ENCODE measurements at places on chromosomes 5 and 9.

DNA sequence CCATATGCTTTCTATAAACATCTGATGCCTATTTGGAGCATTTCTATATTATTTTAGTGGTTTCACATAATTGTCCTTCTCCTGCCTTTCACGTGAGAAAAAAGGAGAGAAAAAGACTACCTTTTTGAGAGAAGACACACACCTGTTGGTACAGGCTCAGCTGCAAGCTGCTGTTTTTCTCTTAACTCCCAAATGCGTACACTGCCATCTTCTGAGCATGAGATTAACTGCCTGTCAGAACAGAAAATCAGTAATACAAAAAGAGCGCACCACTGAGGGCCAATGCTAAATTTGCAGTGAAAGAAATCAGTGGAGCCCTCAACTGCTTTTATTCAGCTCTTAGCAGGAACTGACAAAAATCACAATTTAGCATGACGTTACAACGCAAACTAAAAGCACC lies 54.9 kb downstream of the WDR41 start:
- DNase-seq: no peak
- peaks cover 79% of the 10 kb centered on the region for H3K36me3 ChIP-seq
- H3K27me3 ChIP-seq: no peaks in the 10 kb centered on the region
- no peaks in the 10 kb centered on the region for H3K4me1 ChIP-seq
- H3K27ac ChIP-seq: no peak overlapping the region
- no peak overlapping the region for H3K4me3 ChIP-seq

GRCh38 chr9:86652736-86653135 lies 294.6 kb downstream of the GAS1 start:
- no peaks in the 10 kb centered on the region for H3K27me3 ChIP-seq
- no peak overlapping the region for H3K4me3 ChIP-seq

DNA sequence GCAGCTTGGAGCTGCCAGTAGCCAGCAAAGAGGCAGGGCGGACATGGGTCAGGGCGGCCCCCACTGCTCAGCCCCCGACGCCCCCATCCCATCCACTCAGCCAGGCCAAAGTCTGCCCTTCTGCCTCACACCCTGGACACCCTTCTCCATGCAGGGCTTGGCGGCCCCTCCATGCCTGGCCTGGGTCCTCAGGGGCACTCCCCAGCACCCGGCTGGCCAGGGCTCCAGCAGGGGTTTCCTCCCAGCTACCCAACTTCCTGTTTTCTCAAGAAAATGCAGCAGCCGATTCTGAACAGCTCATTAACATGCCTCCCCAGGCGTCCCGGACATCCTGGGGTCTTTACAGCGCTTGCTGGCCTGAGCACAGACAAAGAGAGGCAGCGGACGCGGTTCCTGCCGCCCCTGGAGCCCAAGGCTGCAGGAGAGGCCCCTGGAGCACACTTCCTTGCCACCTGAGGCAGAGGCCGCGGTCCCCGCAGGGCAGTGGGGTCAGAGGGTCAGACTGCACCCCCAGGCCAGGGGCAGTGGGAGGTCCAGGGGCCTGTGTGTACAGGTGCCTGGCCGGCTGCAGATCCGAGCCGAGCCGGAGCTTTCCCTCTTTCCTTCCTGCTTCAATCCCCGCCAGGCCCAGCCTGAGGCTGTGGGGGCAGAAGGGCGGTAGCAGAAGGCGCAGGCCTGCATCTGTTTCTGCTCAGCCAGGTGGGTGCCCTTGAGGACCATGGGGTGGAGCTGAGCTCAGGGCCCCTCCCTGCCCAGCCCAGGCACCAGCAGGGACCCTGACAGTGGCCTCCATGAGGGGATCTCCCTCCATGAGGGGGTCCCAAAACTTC lies 18.7 kb upstream of the NRARP start:
- no peaks in the 10 kb centered on the region for H3K36me3 ChIP-seq
- H3K27ac ChIP-seq: peak overlapping the region; percentile 63
- H3K4me3 ChIP-seq: peak overlapping the region; percentile 41
- peaks cover 14% of the 10 kb centered on the region for H3K4me1 ChIP-seq
- no peak for DNase-seq

DNA sequence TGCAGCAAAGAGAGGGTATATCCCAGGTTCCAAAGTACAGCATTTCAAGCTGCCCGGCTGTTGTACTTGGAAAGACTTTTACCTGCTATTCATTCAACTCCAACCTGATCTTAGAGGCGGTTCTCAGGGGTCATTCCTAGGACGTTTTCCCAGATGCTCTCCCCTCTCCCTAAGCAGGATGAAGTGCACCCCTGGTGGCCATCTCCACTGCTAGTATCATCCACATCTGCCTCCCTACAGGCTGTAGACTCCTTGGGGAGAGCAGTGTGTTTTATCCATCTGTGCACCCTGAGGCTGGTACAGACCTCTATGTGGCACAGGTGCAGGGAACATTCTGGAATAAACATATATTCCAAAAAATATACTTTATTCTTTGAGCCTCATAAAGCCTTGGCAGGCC lies 56.8 kb downstream of the PTPN3 start:
- H3K36me3 ChIP-seq: no peaks in the 10 kb centered on the region
- no peak for DNase-seq
- no peak overlapping the region for H3K27ac ChIP-seq
- H3K4me3 ChIP-seq: no peak overlapping the region

- H3K36me3 ChIP-seq: no peaks in the 10 kb centered on the region
- H3K4me3 ChIP-seq: no peak overlapping the region
- DNase-seq: no peak
Observed at GRCh38 chr5:179377421-179378115, 32.3 kb upstream of the ADAMTS2 start.

DNA sequence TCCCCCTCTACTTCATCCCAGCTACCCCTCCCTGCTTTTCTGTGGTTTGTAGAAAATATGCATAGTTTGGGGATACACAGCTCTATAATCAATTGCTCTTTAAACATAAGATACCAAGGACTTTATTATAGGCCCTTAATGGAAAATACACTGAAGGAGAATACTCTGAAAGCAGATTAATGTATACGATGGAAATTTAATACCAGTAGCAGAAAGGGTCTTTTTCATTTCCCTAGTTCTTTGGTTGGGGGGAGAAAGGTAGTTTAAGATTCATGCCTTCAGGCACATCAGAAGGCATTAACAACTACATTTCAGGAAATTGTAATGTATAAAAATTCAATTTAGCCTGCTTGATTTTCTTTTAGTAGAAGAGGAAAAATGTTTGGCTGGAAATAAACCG lies 452.9 kb upstream of the ZNF608 start:
- no peaks in the 10 kb centered on the region for H3K36me3 ChIP-seq
- peaks cover 7% of the 10 kb centered on the region for H3K4me1 ChIP-seq
- no peak for DNase-seq

GRCh38 chr5:142086229-142086628 lies 22.4 kb upstream of the NDFIP1 start:
- peaks cover 34% of the 10 kb centered on the region for H3K27me3 ChIP-seq
- no peak overlapping the region for H3K27ac ChIP-seq
- no peak overlapping the region for H3K4me3 ChIP-seq
- no peak for DNase-seq
- H3K36me3 ChIP-seq: no peaks in the 10 kb centered on the region

- H3K27me3 ChIP-seq: no peaks in the 10 kb centered on the region
- peak overlapping the region; percentile 100 for H3K27ac ChIP-seq
- peaks cover 37% of the 10 kb centered on the region for H3K4me1 ChIP-seq
- no peak for DNase-seq
- peak overlapping the region; percentile 99 for H3K4me3 ChIP-seq
- H3K36me3 ChIP-seq: peaks cover 44% of the 10 kb centered on the region
Observed at GRCh38 chr5:73565969-73566547, 515 bp downstream of the UTP15 start.

DNA sequence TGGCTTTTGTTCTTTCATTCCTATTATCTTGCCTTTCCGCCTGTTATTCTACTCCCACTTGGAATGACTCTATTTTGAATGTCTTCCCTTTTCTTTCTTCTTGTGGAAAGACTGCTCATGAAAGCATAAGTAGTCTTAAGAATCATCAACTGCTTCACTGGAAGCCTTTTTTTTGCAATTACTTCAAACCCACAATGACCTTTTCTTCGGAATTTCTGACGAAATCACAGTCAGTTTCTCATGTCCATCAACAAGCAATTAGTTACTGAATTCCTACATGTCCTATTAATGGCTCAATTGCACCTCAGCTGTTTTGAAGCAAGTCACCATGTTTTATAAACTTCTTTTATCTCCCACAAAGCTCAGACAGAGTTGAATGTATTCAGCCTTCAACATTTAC lies 196.2 kb downstream of the TARS1 start:
- DNase-seq: no peak
- H3K27ac ChIP-seq: no peak overlapping the region
- H3K36me3 ChIP-seq: no peaks in the 10 kb centered on the region
- no peaks in the 10 kb centered on the region for H3K27me3 ChIP-seq
- H3K4me3 ChIP-seq: no peak overlapping the region

GRCh38 chr5:172918421-172919371 lies 40.5 kb upstream of the RPL26L1 start:
- H3K27ac ChIP-seq: peak overlapping the region; percentile 27
- H3K4me3 ChIP-seq: peak overlapping the region; percentile 13
- H3K4me1 ChIP-seq: peaks cover 13% of the 10 kb centered on the region
- peaks cover 76% of the 10 kb centered on the region for H3K36me3 ChIP-seq

GRCh38 chr9:114936581-114936980 lies 6.2 kb upstream of the TNFSF8 start:
- H3K36me3 ChIP-seq: no peaks in the 10 kb centered on the region
- peaks cover 7% of the 10 kb centered on the region for H3K4me1 ChIP-seq
- H3K27ac ChIP-seq: no peak overlapping the region
- no peak overlapping the region for H3K4me3 ChIP-seq
- DNase-seq: no peak

DNA sequence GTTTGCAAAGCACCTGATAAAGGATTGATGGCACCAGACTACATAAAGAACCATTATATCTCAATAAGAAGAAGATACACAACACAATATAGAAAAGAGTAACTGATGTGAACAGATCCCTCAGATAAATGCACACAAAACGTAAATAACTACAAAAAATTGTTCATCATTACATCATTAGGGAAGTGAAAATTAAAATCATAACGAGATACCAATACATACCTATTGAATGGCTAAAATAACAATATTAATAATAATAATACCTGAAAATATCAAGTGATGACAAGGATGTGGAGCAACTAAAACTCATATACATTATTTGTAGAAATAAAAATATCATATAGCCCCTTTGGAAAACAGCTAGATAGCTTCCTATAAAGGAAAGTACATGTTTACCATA lies 469.5 kb downstream of the DMRTA1 start:
- H3K4me3 ChIP-seq: no peak overlapping the region
- H3K36me3 ChIP-seq: no peaks in the 10 kb centered on the region
- H3K27me3 ChIP-seq: no peaks in the 10 kb centered on the region

GRCh38 chr9:137168573-137168903 lies 1.3 kb downstream of the LRRC26 start:
- peaks cover 16% of the 10 kb centered on the region for H3K27me3 ChIP-seq
- no peak overlapping the region for H3K27ac ChIP-seq
- peaks cover 8% of the 10 kb centered on the region for H3K4me1 ChIP-seq
- H3K4me3 ChIP-seq: peak overlapping the region; percentile 38

DNA sequence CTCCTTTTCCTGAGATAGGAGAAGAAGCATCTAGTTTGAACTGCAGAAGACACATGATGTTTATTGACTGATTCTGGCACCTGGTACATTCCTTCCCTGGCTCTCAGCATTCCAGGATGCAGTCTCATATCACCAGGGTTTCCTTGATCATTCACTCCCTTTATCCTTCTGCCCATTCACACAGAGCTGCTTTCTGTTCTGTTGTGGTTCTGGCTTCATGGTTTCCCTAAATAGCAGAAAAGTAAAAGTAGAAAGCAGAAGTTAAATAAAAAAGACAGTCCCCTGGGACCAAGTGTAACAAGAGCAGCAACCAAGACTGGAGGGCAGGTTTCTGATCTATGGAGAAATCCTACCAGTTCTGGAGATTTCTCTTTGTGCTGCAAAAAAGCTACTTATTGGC lies 3.2 kb downstream of the IFNA8 start:
- peaks cover 41% of the 10 kb centered on the region for H3K27me3 ChIP-seq
- DNase-seq: no peak
- no peaks in the 10 kb centered on the region for H3K36me3 ChIP-seq
- H3K4me1 ChIP-seq: peaks cover 31% of the 10 kb centered on the region

DNA sequence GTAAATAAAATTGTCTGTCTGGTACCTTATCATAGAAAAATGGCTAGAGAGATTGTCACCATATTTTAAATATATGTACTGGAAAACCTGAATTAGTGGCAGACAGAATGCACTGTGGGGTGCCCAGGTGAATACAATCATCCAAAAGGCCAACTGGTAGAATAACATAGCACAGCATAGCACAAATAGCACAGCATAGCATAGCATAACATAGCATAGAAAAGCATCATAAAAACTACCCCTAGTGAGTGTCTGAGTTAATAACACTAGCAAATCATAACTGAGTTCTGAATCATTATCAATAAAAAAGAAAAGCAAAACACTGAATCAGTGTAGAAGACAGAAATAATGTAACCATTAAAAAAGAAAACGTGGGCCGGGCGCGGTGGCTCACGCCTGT lies 102.3 kb downstream of the KIAA0825 start:
- no peak for DNase-seq
- H3K27me3 ChIP-seq: no peaks in the 10 kb centered on the region
- no peak overlapping the region for H3K4me3 ChIP-seq
- H3K27ac ChIP-seq: no peak overlapping the region

DNA sequence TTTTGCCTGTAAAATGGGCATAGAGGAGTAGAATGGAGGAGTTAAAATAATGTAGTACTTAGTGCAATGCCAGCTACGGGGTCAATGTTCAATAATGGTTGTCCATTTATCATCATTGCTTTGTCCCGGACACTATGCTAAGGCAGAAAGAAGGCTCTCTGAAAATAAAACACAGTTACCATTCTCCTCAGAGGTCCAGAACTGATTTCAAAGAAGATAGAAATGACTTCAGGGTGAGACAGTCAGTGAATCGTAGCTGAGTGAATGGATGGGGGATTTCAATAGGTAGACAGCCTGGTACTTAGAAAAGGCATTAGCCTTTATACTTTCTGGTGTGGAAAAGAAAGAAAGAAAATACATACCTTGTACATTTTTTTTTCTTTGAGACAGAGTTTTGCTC lies 1.2 kb upstream of the AK3 start:
- no peak for DNase-seq
- peaks cover 4% of the 10 kb centered on the region for H3K36me3 ChIP-seq
- H3K27me3 ChIP-seq: no peaks in the 10 kb centered on the region
- H3K4me1 ChIP-seq: peaks cover 26% of the 10 kb centered on the region

- no peak overlapping the region for H3K27ac ChIP-seq
- DNase-seq: no peak
- no peaks in the 10 kb centered on the region for H3K4me1 ChIP-seq
- no peaks in the 10 kb centered on the region for H3K36me3 ChIP-seq
- no peak overlapping the region for H3K4me3 ChIP-seq
Observed at GRCh38 chr9:18393340-18394130, 80.4 kb upstream of the ADAMTSL1 start.

Measured in activated B cell treated with CpG ODN at 0.5 μM for 24 hours (primary cell).